Uterus (tissue), 4 donors: ENCODE measurements at places on chromosomes 4 and X. TPM values are rescaled to one million over a fixed set of nuclear protein-coding genes. Genes with fewer than 3 reads are reported as not detected.

SSX2B gene
- not detected for total RNA-seq

DNA sequence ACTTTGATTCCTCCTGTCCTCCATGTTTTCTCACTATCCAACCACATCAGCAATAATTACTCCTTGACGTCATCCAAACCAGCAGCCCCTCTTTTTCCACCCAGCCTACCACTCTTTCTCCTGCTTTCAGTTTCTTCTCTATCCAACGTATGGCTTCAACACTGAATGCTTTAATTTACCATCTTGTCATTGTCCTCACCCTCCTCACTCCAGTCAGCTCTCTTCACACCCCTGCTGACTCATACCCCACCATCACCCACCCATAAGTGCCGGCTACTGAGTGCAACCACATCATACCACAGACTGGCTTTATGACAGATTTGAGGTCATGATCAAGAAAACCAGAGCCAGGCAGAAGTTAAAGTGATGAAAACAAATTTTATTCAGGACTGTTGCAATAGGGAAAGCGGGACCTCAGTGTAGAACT, 9.8 kb upstream of the ANXA5 start:
- no peak for DNase-seq

DNA sequence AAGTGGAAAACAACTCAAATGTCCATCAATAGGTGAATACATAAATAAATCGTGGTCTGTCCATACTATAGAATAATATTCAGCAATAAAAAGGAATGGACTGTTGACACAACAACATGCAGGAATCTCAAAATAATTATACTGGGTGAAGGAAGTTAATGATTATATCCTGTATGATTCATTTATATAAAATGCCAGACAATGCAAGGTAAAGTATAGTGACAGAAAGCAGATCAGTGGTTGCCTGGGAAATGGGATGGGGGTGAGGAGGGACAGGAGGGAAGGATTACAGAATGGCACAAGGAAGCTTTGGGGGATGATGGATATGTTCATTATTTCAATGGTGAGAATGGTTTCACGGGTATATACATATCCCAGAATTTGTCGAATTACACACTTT, 12.3 kb downstream of the PYURF start:
- DNase-seq: no peak

CLNK gene
- total RNA-seq: not detected

DNA sequence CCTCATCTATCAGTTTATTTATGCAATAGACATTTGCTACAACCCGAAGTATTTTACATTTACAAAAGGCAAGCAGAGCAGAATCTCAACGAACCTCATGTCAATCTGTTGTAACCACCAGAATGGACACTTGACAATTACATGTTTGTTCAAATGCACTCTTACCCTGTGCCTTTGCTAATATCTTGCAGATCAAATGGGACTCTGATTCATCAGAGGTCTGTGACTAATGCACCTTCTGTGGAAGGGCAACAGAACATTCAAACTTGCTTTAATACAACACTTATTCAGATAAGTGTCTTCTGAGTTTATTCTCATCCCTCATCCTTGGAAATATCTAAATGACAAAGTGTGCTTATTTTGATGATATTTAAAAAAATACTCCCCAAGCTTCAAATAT, 644.7 kb upstream of the PCDH10 start:
- DNase-seq: no peak
